Activated CD4-positive, alpha-beta T cell treated with anti-CD3 and anti-CD28 coated beads, Interleukin-2, amount 10 ng/mL, durations not matched to agents 7 days and 5 days (primary cell): ENCODE measurements at places on chromosomes 11 and 22.

DNA sequence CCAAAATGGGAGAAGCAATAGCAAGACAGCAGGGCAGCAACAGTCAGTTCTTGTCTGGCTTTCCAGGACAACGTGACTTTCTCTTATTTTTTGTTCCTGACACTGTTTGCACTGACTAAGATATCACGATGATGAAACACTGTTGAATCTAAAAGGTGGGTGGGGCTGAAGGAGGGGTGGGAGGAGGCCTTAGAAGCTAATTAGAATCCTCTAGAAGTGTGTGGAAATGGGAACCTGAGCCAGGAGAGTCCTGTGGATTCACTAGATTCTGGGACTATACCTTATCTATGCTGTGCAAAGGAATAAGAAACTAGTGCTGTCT, 300.3 kb downstream of the ST3GAL4 start:
- H3K27me3 ChIP-seq: no peaks in the 10 kb centered on the region
- no peaks in the 10 kb centered on the region for H3K4me1 ChIP-seq
- H3K4me3 ChIP-seq: no peak overlapping the region
- no peak overlapping the region for H3K27ac ChIP-seq
- DNase-seq: no peak
- H3K36me3 ChIP-seq: no peaks in the 10 kb centered on the region

GRCh38 chr11:14107050-14107430, 144.5 kb downstream of the SPON1 start:
- no peak for DNase-seq
- no peaks in the 10 kb centered on the region for H3K36me3 ChIP-seq
- no peak overlapping the region for H3K27ac ChIP-seq
- H3K4me1 ChIP-seq: no peaks in the 10 kb centered on the region

GRCh38 chr11:128908391-128909246, 17.5 kb downstream of the KCNJ5 start:
- DNase-seq: no peak
- H3K4me1 ChIP-seq: peaks cover 14% of the 10 kb centered on the region
- H3K27me3 ChIP-seq: peaks cover 50% of the 10 kb centered on the region
- H3K4me3 ChIP-seq: no peak overlapping the region
- no peaks in the 10 kb centered on the region for H3K36me3 ChIP-seq

- H3K4me1 ChIP-seq: no peaks in the 10 kb centered on the region
- H3K27ac ChIP-seq: no peak overlapping the region
- DNase-seq: no peak
- no peaks in the 10 kb centered on the region for H3K27me3 ChIP-seq
These were observed 596.6 kb downstream of the METTL15 start for GRCh38 chr11:28704801-28705200.

GRCh38 chr11:18265949-18266348, at the start of gene SAA1:
Gene SAA1 (plus strand): TSS chr11:18266264. CDS start chr11:18266888, 624 bp downstream.
- no peak for DNase-seq
- H3K27ac ChIP-seq: no peak within 1 kb of the TSS
- peaks cover 32% of the 10 kb centered on the region for H3K4me1 ChIP-seq
- no peaks in the 10 kb centered on the region for H3K36me3 ChIP-seq
- peaks cover 3% of the 10 kb centered on the region for H3K27me3 ChIP-seq

DNA sequence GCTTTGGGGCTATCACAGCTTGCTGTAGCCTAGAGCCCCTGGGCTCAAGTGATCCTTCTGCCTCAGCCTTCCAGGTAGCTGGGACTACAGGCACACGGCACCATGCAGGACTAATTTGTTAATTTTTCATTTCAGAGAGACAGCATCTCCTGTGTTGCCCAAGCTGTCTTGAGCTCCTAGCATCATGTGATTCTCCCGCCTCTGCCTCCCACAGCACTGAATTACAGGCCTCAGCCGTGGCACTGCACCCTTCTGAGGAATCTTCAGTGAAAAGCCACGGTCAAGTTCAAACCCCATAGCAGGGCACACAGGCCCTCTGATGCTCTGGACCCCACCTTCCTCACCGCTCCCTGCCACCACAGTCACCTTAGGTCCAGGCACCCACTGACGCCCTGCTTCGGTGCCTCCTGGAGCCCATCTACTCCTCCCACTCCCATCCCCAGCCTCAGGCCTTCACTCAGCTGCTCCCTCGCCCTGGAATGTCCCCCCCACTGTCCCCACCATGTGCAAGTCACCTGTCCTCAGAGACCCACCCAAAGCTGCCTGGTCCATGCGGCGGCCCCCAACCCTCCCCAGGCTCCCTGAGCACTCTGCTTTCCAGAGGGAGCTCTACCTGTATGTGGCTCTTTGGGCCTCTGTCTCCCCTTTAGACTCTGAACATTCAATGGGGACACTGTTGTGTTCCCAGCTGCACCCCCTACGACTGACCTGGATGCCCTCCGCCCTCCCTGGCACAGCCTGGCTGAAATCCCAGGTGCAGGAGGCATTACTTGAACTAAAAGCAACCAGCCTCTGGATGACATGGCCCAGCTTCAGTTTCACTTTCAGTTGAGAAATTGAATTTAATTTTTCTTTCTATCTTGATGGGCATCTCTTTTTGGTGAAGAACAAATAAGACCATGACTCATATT, 1.6 kb downstream of the APOL2 start:
- peaks cover 3% of the 10 kb centered on the region for H3K27me3 ChIP-seq
- DNase-seq: peak; percentile 44
- H3K36me3 ChIP-seq: peaks cover 63% of the 10 kb centered on the region
- peaks cover 56% of the 10 kb centered on the region for H3K4me1 ChIP-seq
- peak overlapping the region; percentile 90 for H3K4me3 ChIP-seq

- H3K36me3 ChIP-seq: no peaks in the 10 kb centered on the region
- no peak overlapping the region for H3K27ac ChIP-seq
- H3K4me1 ChIP-seq: no peaks in the 10 kb centered on the region
- H3K4me3 ChIP-seq: no peak overlapping the region
These were observed 42.8 kb downstream of the MOB2 start for GRCh38 chr11:1443737-1444136.

- H3K4me1 ChIP-seq: peaks cover 23% of the 10 kb centered on the region
- H3K36me3 ChIP-seq: no peaks in the 10 kb centered on the region
- H3K4me3 ChIP-seq: peak overlapping the region; percentile 63
- H3K27me3 ChIP-seq: peaks cover 4% of the 10 kb centered on the region
- DNase-seq: peak; percentile 75
These were observed 16.2 kb downstream of the CAPN5 start for GRCh38 chr11:77082838-77083565.

- H3K27ac ChIP-seq: peak within 1 kb of the TSS; percentile 97
- H3K27me3 ChIP-seq: peaks cover 12% of the 10 kb centered on the region
- DNase-seq: peak; percentile 80
- H3K4me1 ChIP-seq: peaks cover 55% of the 10 kb centered on the region
- H3K4me3 ChIP-seq: peak within 1 kb of the TSS; percentile 88
These were observed at the start of gene ASPHD2 for GRCh38 chr22:26428515-26429457. Gene ASPHD2 (plus strand): TSS chr22:26429260. CDS start chr22:26433616, 4,356 bp downstream.

GRCh38 chr11:86091566-86091965, 22.7 kb upstream of the PICALM start:
- DNase-seq: no peak
- no peaks in the 10 kb centered on the region for H3K27me3 ChIP-seq
- no peaks in the 10 kb centered on the region for H3K36me3 ChIP-seq
- H3K27ac ChIP-seq: no peak overlapping the region
- H3K4me1 ChIP-seq: no peaks in the 10 kb centered on the region

- H3K27ac ChIP-seq: no peak overlapping the region
- H3K4me3 ChIP-seq: no peak overlapping the region
- H3K27me3 ChIP-seq: no peaks in the 10 kb centered on the region
These were observed 374.4 kb downstream of the NTM start for GRCh38 chr11:131744847-131745246.

GRCh38 chr11:120056301-120057027, 81.4 kb downstream of the TRIM29 start:
- DNase-seq: no peak
- peaks cover 2% of the 10 kb centered on the region for H3K27me3 ChIP-seq
- H3K36me3 ChIP-seq: no peaks in the 10 kb centered on the region

- H3K4me1 ChIP-seq: peaks cover 22% of the 10 kb centered on the region
- no peak for DNase-seq
- no peak overlapping the region for H3K4me3 ChIP-seq
These were observed 38.4 kb upstream of the KLHL35 start for GRCh38 chr11:75471176-75471973.

- no peaks in the 10 kb centered on the region for H3K36me3 ChIP-seq
- no peak overlapping the region for H3K4me3 ChIP-seq
- H3K27me3 ChIP-seq: peaks cover 19% of the 10 kb centered on the region
These were observed 699 bp downstream of the AIFM3 start for GRCh38 chr22:20967697-20968211.

GRCh38 chr11:122617926-122618325, 37.6 kb upstream of the UBASH3B start:
- H3K27me3 ChIP-seq: peaks cover 2% of the 10 kb centered on the region
- H3K4me3 ChIP-seq: no peak overlapping the region
- no peaks in the 10 kb centered on the region for H3K36me3 ChIP-seq
- no peak overlapping the region for H3K27ac ChIP-seq
- DNase-seq: no peak
- H3K4me1 ChIP-seq: no peaks in the 10 kb centered on the region

- no peaks in the 10 kb centered on the region for H3K27me3 ChIP-seq
- H3K4me3 ChIP-seq: no peak overlapping the region
- no peaks in the 10 kb centered on the region for H3K4me1 ChIP-seq
- no peak for DNase-seq
These were observed 451.3 kb downstream of the METTL15 start for GRCh38 chr11:28559492-28559891.

GRCh38 chr11:20668844-20669819, at the start of gene NELL1:
Gene NELL1 (plus strand): TSS chr11:20669586.
- peaks cover 67% of the 10 kb centered on the region for H3K27me3 ChIP-seq
- no peak within 1 kb of the TSS for H3K27ac ChIP-seq
- no peaks in the 10 kb centered on the region for H3K36me3 ChIP-seq
- H3K4me3 ChIP-seq: no peak within 1 kb of the TSS

DNA sequence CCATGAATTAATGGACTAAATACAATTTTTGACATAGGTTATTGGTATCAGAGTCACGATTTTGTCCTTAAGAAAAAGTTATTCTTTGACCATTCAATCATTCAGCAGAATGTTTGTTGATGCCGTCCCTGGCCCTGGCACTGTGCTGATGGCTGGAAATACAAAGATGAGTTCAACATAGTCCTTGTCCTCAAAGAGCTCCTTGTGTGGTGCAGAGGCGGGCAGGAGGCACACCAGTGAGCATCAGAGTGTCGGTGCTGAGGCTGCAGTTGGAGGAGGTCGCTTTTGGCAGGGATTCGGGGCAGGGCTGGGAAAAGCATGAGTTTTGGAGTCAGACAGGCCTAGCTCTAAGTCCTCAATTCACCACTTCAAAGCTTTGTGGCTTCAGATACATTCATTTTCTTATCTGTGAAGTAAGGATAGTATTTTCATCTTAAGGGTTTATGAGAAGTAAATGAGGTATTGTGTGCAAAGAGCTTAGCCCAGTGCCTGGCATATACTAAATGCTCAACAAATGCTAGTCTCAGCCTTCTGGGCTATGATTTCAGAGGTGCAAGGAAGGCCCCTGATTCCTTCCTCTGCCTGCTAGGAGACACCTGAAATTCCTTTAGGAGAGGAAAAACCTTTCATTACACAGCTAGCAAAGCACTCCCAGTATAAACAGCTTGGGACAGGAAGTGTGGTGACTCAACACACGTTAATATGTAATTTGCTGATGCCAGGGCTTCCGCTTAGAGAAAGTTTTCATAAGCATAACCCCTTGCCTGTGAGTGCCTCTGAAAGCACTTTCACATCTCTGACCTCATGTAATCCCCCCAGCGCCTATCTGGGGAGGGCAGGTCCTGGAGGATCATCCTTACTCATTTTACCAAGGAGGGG, 113.8 kb downstream of the NECTIN1 start:
- no peak overlapping the region for H3K4me3 ChIP-seq
- H3K27ac ChIP-seq: no peak overlapping the region
- DNase-seq: no peak

- peak within 1 kb of the TSS; percentile 92 for H3K27ac ChIP-seq
- H3K4me1 ChIP-seq: peaks cover 51% of the 10 kb centered on the region
- peak; percentile 89 for DNase-seq
- no peaks in the 10 kb centered on the region for H3K27me3 ChIP-seq
- peak within 1 kb of the TSS; percentile 91 for H3K4me3 ChIP-seq
These were observed at the start of gene AMBRA1 for GRCh38 chr11:46593550-46594373. Gene AMBRA1 (minus strand): TSS chr11:46594023. CDS start chr11:46548380, 45,643 bp downstream.

DNA sequence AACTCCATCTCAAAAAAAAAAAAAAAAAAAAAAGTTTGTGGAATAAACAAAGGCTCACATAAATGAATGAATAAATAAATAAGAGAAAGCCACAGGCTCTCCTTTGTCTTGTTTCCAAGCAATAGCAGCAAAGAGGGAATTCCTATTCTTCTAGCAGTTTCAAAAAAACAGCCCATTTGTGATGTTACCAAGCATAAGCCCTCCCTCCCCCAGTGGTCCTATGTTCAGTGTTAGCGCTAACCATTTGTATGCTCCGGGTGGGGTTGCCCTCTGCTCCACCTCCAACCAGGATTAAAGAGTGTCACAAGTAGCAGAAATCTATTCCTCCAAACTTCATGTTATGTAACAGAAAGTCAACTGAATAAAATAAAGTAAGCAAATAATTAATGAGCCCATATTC, 1215.0 kb upstream of the TENM4 start:
- H3K27ac ChIP-seq: no peak overlapping the region
- H3K27me3 ChIP-seq: no peaks in the 10 kb centered on the region
- no peak for DNase-seq
- H3K4me3 ChIP-seq: no peak overlapping the region
- no peaks in the 10 kb centered on the region for H3K4me1 ChIP-seq
- no peaks in the 10 kb centered on the region for H3K36me3 ChIP-seq

DNA sequence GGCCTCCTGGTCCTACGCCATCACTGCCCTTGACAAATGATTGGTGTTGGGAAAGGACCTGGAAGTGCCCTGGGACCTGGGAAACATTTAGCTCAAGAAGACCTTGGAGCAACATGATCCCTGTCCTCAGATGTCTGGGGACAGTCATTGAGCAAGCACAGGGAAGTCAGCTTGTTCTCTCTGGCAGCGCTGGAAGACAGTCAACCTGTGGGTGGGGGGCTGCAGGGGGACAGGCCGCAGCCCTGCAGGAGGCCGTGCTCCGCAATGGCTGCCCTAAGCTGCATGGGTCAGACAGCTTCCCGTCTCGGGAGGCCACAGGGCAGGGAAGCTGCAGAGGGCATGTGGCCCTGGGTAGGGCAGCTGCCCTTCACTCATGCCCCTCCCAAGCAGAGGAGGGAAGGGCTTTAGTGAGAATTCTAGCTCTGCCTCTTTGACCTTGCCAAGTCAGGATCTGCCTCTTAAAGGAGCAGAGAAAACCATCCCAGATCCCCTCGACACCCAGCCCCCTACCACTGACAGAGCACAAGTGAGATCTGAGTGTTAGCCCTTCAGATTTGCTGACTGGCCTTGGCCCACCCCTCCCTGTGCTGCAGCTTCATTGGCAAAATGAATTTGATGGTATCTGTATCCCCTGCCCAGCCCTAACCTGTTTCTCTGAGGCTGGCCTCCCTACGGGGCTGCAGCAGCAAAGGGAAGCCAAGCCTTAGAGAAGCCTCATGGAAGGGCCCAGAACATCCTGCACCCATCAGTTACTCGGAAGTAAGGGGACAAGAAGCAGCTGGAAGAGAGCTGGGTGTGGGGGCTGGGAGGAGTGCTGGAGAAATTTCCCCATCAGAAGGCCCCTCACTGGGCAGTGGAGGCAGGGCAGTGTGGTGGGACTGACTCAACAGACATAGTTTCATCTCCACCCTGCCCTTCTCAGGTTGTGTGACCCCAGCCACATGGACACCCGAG, 6.2 kb upstream of the SREBF2 start:
- peak overlapping the region; percentile 3 for H3K27ac ChIP-seq
- peaks cover 24% of the 10 kb centered on the region for H3K4me1 ChIP-seq
- no peak for DNase-seq
- H3K27me3 ChIP-seq: no peaks in the 10 kb centered on the region
- peaks cover 35% of the 10 kb centered on the region for H3K36me3 ChIP-seq
